Activated CD8-positive, alpha-beta memory T cell treated with anti-CD3 and anti-CD28 coated beads for 1 hour (primary cell): ENCODE measurements at places on chromosomes 7 and 10.

GRCh38 chr10:114609518-114610426 lies 48.3 kb downstream of the ABLIM1 start:
- no peak for DNase-seq

GRCh38 chr10:116720241-116720643 lies 22.1 kb downstream of the HSPA12A start:
- no peak for DNase-seq

DNA sequence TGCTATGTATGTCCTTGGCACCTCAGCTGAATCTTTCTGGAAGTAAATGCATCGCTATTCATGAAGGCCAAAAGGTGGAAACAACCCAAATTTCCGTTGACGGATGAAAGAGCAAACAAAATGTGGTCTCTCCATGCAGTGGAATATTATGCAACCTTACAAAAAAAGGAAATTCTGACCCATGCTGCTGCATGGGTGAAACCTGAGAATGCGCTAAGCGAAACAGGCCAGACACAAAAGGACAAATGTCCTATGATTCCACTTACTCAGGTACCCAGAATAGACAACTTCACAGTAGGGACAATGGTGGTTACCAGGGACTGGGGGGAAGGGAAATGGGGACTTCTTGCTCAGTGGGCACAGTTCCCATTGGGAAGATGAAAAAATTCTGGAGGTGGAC lies 158.8 kb downstream of the CAMK1D start:
- no peak for DNase-seq

- no peak for DNase-seq
Measured at GRCh38 chr10:89171263-89171872, 35.7 kb downstream of the CH25H start.

- DNase-seq, result no peak
Measured at GRCh38 chr10:43846187-43846680, 197.6 kb upstream of the ZNF32 start.
